PC-3 (cell line): ENCODE measurements at places on chromosomes 7 and 10. TPM values are rescaled to one million over a fixed set of nuclear protein-coding genes. Genes with fewer than 3 reads are reported as not detected.

DNA sequence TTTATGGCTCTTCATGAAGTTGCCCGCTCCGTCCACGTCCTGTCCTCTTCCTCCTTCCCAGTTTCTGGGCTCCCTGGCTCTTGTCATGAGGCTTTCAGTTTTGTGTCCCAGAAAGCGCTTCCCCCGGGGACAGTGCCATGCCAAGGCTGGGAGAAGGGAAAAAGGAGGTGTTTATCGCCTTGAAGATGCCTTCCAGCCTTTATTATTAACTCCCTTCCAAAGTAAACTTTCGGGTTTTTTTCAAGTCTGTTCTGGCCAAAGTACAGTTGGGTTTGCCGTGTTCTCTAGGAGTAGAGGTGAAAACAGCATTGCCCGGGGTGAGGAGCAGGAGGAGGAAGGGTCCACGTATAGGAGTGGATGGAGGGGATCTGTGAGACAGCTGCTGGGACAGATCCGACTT, 117.2 kb downstream of the CUX1 start:
- DNase-seq: no peak

DNA sequence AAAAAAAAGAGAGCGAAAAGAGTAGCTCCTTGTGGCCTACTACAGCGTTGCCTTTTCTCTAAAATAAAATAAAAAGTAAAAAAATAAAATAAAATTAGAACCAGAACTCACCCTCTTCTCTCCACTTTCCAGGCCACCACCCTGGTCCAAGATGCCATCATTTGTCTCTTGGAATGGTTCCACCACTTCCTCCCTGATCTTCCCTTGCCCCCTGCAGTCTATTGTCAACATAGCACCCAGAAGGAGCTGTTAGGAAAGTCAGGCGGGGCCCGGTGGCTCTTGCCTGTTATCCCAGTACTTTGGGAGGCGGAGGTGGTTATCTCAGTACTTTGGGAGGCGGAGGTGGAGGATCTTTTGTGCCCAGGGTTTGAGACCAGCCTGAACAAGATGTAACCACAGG, 7.6 kb upstream of the GRID2IP start:
- peak; percentile 66 for DNase-seq

DNA sequence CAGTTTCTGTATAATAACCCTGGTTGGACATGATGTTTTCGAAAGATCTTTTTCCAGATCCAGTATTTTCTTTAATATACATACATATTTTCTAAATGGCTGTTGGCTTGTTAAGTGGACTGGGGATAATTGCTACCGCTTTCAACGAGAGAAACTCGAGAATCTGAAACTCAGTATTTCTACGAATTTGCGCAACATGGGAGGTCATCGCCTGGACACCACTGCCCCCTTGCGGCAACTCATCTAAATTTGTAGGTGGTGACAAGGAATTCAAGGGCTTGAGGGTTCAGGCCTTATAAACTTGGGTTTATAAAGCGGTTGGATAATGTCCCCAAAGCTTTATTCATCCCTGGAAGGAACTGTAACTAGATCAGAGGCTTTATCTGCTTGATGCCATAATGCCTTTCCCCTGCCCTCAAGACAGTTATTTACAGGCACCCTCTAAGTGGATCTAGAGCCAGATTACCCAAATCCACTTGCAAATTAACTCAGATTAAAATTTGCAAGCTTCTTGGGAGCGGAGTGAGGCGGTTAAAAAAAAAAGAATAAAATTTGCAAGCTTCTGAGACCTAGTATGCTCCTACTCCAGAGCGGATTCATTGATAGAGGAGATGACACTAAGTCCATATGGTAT, 21.3 kb upstream of the KCNK18 start:
- DNase-seq: peak; percentile 76

ARMC3 gene
- total RNA-seq: 0.18 and 0.40 TPM in 2 replicates

CPXM2 gene
- total RNA-seq: not detected in 2 replicates

MOGAT3 gene
- not detected in 2 replicates for total RNA-seq

GRCh38 chr7:55160539-55160938, 141.7 kb downstream of the EGFR start:
- no peak for DNase-seq

PLPP4 gene
- total RNA-seq: 5.0 and 10.7 TPM in 2 replicates

DNA sequence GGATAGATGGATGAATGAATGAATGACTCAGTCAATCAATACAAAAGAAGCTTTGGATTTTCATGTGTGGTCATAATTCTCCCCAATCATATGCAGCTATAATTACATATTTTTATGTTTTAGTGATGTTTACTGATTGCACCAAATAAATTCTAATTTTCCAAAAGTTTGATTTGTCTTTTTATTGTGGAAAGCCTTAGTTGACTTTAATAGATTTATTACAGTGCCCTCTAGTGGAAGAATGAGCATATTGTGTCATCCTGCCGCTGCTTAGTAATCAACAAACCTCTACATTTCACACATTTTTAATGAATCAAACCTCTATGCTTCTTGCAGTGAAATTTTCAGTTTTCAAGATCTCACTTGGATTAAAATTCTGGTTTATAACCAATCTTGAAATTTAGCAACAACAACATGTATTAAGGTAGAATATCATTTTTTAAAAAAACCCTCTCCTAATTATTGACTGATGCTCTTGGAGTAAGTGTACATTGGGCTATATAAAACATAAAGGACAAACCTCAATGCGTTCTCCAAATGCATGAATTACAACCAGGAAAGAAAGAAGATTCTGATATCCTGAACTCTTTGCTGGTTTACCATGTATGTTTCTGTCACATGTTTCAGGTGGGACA, 55.6 kb upstream of the PNLIP start:
- peak; percentile 44 for DNase-seq

GRCh38 chr10:69757553-69758309, 44.0 kb upstream of the COL13A1 start:
- DNase-seq: peak; percentile 47

DNA sequence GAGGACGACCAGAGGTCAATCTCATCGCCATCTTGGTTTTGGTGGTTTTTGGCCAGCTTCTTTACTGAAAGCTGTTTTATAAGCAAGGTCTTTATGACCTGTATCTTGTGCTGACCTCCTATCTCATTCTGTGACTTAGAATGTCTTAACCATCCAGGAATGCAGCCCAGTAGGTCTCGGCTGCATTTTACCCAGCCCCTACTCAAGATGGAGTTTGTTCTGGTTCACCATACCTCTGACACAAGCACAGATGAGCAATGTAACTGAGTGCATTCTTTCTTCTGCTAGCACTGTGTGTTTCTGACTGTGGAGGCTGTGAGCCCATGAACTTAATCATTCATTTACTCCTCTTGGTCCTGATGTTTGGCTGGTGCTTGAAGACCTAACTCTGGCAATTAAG, 794.5 kb upstream of the CELF2 start:
- DNase-seq: no peak

SBDS gene
- 72.4 and 91.7 TPM in 2 replicates for total RNA-seq

BET1 gene
- 7.9 and 12.1 TPM in 2 replicates for total RNA-seq

HSPB1 gene
- 166 and 189 TPM in 2 replicates for total RNA-seq

- DNase-seq: no peak
Measured at GRCh38 chr7:138745189-138745588, 44.0 kb upstream of the SVOPL start.

DNA sequence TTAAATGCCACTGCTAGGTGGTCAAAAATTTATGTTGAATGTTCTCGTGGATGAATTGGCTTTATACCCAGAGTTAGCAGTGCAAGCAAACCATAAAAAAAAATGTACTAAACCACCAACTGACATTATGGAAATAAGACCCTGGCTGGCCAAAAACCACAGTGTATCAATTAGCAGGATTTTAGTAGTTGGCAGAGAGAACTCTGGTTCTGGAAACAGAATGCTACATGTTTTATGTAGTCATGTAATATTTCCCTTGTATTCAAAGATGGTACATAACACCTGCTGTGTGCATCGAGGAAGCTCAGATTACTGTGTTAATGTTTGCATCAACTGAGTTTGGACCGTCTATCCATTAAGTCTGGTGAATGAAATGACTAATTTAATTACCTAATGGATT, 618.5 kb downstream of the CCSER2 start:
- no peak for DNase-seq

DNA sequence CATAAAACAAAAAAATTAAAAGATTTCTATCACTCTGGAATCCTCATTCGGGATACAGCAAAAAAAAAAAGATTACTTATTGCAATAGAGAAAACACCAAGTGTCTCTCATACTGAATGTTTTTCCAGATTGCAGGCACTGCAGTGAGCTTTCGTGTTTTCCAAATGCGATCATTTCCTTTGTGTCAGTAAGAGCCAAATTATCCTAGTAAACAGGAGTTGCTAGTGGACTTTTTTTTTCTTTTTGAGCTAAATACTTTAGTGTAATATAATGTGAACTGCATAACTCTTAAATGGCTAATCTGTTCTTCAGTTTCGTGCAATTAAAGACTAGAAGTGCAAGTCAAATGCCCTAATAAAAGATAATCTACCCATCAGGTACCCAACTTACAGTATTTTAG, 44.4 kb upstream of the TOMM7 start:
- no peak for DNase-seq

DNA sequence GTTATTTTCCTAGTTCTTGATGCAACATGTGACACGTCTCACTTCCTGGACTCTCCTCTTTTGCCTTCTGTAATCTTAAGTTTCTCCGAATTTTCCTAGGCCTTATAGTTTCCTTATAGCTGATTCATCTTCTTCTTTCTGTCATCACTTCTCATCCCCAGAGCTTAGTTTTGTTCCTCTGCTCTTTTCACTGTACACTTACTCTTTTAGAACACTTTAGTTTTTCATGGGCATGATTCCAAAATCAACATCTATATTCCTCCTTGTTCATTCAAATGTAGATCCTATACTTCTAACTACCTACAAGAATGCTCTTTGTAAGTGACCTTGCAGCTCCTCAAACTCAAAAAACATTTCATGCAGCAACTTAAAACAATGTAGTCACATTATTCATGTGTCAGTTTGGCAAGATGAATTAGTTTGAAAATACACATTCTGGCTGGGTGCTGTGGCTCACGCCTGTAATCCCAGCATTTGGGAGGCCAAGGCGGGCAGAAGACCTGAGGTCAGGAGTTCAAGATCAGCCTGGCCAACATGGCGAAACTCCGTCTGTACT, 13.1 kb upstream of the SLC26A3 start:
- DNase-seq: no peak

DNA sequence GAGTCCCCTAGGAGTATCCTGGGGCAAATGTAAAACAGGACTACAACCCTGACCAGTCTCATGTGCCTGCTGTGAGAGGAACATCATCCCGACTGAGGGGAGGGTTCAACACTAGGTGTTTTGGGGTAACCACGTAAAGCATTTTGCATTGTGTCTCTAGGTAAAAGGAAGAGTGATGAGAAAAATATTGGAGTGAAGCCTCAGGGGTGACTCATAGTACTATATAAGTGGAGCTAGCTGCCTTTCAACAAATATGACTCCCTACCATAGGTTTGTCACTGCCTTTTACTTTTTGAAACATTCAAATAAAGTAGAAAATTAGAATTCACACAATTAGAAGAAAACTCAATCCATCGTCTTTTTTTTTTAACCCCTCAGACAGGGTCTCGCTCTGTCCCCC, 2.6 kb upstream of the CAMK2G start:
- DNase-seq: peak; percentile 98

DNA sequence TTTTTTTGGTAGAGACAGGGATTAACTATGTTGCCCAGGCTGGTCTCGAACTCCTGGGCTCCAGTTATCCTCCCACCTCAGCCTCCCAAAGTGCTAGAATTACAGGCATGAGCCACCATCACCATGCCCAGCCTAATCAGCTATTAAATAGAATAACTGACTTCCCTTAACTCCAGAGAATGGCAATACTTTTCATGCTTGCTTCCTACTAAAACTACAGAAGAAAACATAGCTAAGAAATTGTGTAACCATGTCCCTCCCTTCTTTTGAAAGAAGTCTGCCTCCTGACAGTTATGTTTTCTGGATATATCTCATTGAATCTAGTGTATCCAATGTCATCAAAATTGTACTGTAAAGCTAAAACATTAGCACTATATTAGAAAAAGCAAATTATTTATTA, 95.6 kb downstream of the KMT2C start:
- no peak for DNase-seq

- DNase-seq: peak; percentile 77
Measured at GRCh38 chr10:103895411-103896186, 22.4 kb downstream of the STN1 start.

ZCCHC24 gene
- 32.9 and 40.7 TPM in 2 replicates for total RNA-seq

DNA sequence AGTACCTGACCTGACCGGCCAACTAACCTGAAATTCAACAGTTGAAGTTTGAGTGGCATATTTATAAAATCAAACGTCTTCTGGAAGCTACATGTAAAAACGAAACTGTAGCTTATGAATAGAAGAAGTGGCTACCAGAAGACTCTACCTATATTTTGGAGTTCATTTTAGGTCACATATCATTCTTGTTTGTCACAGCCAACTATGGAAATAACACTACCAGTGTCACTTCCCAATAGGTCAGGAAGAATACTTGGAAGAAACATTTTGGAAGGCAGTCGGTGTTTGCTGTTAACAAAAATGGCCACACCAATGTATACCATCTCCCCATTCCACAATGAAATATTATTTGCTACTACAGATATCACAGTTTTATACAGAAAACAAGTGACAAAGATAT, 12.6 kb downstream of the TWIST1 start:
- no peak for DNase-seq

CHN2 gene
- total RNA-seq: 3.1 and 7.7 TPM in 2 replicates

GRCh38 chr10:121002586-121003205, 151.5 kb downstream of the WDR11 start:
- peak; percentile 49 for DNase-seq

DNA sequence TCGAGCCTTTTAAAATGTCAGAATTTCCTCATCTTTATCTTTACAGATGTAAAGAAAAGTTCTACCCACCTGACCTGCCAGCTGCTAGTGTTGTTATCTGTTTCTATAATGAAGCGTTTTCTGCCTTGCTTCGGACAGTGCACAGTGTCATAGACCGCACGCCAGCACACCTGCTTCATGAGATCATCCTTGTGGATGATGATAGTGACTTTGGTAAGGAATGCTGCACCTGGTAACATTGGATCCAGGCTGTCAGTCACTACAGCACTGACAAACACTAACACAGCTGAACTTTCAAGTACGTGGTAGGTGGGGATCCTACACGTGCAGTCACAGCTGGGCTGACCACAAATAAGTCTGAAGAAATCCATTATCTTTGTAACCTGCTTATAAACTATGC, 77.6 kb downstream of the GALNT11 start:
- DNase-seq: no peak

STEAP2 gene
- total RNA-seq: 4.7 and 7.0 TPM in 2 replicates

NME8 gene
- total RNA-seq: not detected in 2 replicates
